ENCODE measurements at places on chromosomes 16 and 17.

DNA sequence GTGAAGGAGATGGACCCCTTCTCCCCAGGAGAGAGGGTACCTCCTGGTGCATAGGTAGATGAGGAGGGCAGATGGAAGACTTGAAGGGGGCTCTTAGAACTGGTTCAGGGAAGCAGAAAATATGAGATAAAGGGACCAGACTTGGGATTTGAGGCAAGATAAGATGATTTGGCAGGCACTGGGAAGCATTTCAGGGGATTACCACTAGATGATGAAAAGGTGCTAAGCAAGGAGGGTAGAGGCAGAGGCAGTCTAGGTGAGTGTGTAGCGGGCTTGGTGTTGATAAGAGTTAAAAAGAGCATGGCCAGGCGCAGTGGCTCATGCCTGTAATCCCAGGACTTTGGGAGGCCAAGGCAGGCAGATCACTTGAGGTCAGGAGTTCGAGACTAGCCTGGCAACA is 14.4 kb downstream of the SLC9A5 start:
- no peak for DNase-seq

GRCh38 chr17:74452841-74453661 is 13.4 kb upstream of the CD300A start:
- DNase-seq: no peak

GRCh38 chr16:77531752-77532151 is 96.9 kb upstream of the ADAMTS18 start:
- no peak for DNase-seq

GRCh38 chr17:7807206-7807605 is 26.8 kb upstream of the KDM6B start:
- no peak for DNase-seq

GRCh38 chr16:89442588-89442987 is 47.8 kb downstream of the ANKRD11 start:
- no peak for DNase-seq

DNA sequence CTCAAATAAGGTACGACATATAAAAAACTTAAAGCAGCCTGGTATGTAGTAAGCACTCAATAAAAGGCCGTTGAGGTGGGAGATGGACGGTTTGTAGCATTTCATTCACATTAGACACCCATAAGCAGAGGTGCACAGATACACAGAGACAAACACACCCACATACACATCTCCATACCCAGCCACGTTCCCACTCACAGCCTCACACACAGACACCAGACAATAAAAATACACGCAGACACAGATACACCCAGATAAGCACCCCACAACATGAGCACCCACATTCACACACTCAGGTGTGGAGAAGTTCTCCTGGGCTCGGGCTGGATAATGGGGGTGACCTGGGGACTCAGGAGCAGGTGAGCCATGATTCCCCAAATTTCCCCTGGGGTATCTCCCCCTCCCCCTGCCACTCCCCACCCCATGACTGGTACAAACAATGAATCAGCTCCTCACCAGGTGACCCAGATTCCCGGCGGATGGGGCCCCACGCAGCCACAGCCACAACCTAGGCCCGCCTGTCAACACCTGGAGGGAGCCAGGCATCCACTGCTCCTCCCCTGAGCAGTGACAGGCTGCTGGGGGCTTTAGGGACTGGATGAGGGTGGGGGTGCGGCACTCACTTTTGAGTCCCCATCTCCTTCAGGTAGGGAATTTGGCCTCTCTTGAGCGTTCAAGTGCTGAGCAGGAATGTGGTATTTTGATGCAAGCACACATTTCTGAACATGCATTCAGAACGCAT is 2.7 kb downstream of the DLX3 start:
- no peak for DNase-seq
